ENCODE measurements at places on chromosomes 13 and 19.

DNA sequence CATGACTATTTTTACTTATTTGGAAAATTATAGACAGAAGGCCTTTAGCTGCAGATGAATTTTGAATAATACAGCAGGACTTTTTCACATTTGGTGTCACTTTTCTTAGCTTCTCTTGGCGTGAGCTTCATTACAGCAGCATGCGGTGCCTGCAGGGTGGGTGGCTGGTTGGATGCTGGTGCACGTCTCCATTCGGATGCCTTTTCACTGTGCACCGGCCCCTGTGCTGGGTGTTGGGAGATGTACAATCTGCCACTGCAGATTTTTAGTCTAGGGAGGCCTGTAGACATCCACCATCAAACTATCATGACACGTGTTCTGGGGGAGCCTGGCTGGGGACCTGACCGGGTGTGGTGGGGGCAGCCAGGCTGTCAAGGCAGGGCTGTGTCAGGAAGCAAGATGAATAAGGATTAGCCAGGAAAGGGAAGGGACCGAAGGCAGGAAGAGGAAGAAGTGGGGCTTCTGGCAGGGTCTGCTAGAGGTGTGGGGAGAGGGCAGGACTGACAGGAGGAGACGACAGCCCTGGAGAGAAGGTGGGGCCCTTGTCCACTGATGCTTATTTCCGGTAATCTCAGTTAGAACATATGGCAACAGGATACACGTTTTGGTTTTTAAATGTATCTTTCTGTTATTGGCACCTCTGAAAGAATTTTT, 88.8 kb downstream of the ARHGEF7 start:
- no peak for DNase-seq

DNA sequence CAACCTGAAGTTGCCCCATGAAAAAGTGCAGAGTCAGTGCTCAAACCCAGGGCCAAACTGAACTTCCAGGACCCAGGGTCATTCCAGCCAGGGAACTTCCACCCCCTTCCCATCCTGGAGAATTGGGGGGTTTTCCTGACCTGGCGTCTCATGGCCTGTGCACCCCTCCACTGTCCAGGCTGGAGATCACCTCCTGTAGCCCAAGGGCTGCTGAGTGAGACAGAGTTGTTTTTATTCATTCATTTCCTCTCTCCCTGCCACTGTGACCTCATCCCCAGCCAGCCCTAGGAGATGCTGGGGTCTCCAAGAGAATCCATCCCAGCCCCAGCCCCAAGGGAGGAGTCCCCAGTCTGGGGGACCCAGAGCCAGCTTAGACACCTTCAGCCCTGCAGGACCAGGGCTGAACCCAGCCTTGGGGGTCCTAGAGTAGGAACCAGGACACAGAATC, 4.2 kb downstream of the FCHO1 start:
- no peak for DNase-seq

DNA sequence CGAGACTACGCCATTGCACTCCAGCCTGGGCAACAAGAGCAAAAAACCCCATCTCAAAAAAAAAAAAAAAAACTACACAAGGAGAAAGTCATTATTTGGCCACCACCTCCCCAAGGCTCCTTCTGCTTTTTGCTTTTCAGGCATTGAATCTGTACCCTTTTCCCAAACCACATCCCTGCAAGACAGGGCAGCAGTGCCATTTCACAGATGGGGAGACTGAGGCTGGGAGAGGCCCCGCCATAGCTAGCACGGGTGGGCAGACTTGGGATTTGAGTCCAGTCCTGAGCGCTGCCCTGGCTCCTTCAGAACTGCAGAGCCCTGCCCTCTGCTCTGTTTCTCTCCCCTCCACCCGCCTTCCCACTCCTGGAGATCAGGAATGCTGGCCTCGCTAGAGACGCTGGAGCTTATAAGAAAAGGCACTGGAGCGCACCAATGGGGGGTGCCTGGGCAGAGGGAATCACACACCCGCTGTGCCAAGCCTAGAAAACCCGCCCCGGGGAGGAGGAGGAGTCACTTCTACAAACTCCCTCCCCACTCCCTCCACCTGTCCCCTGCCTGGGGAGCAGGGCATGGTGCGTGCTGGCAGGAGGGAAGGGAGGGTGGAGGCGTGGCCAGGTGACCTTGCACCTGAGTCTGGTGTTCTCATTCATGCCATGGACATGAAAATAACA, 17.6 kb downstream of the TJP3 start:
- peak; percentile 37 for DNase-seq

- no peak for DNase-seq
These were observed 48.1 kb downstream of the IRS2 start for GRCh38 chr13:109738298-109738746.

- no peak for DNase-seq
These were observed at the start of gene NLRP13 for GRCh38 chr19:55931936-55932386. Gene NLRP13 (minus strand): TSS chr19:55932336. CDS start chr19:55932311, 25 bp downstream.

DNA sequence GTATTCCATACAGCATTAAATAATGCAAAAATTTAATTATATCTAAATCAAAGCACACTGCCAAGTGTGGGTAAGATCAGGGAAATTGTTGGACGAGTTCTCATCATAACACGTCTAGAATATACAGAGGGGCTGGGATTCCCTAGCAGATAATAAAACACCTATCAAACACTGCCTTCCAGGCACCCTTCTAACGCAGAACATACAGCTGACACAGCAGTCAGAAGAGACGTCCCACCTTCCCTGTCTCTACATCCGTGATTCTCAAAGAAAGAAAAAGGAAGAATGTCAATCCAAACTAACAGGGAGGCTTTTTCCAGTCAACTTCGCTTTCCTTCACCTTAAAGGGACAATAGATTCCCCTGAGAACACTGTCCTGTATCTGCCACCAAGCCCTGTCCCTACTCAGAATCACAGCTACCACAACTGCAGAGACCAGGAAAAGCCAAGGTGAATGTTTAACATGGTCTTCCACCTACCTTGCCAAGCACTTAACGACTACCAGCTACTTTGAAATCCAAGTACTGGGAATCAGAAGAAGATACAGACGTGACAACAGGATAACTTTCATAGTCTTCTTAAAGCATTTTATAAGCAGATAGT, 38.5 kb downstream of the TBC1D4 start:
- DNase-seq = no peak

- no peak for DNase-seq
These were observed 17.8 kb upstream of the KCTD4 start for GRCh38 chr13:45218689-45219088.

DNA sequence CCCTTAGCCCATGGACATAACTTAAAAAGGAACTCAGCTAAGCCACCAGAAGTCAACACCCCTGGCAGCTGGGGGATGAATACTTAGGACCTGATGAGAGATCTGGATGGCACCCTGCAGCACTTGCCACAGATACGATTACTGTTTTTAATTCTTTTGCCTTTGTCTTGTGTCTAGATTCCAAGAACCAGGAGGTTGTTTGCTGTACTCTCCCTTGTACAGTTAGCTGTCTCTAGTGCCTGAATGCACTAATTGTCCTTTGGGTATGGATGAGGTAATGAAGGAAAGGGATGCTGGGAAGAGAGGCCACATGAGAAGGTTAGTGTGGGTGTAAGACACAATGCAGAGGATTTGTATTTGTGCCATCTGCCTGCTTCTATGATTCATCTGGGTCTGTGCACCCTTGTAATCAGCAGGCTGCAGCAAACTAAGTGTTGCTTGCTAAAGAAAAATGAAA, 385.8 kb downstream of the KCNRG start:
- DNase-seq = no peak

DNA sequence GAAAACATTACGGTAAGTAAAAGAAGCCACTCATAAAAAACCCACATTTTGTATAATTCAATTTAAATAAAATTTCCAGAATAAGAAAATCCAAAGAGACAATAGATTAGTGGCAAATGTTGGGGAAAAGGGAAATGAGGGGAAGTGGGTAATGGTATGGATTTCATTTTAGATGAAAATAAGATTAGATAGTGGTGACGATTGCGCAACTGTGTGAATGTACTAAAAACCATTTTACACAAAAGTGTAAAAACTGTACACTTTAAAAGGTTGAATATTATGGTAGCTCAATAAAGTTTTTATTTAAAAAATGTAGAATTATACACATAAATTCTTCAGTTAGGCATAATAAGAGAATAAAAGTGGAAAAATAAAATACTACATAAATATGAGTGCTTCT, 3.7 kb downstream of the MBD3L1 start:
- DNase-seq = no peak

DNA sequence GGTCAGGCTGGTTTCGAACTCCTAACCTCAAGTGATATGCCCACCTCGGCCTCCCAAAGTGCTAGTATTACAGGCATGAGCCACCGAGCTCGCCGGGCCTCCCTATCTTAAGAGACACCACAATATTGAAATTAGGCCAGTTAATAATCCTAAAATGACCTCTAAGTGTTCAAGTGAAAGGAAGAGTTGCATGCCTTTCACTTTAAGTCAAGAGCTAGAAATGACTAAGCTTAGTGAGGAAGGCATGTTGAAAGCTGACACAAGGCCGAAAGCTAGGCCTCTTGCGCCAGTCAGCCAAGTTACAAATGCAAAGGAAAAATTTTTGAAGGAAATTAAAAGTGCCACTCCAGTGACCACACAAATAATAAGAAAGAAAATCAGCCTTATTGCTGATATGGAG, 144.5 kb upstream of the FNDC3A start:
- no peak for DNase-seq

DNA sequence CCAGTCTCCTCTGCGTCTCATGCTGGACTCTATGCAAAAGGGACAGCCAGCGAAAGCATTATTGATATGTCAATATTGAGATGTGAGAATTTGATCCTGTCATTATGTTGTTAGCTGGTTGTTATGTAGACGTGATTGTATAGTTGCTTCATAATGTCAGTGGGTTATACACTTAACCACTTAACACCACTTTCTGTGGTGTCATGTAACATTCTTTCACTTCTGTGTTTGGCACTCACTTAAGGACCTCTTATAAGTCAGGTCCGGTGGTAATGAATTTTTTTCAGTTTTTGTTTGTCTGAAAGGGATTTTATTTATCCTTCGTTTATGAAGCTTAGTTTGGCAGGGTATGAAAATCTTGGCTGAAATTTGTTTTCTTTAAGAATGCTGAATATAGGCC, 7.1 kb upstream of the SIGLEC7 start:
- no peak for DNase-seq

GRCh38 chr13:106479929-106480328, 55.5 kb downstream of the EFNB2 start:
- no peak for DNase-seq

GRCh38 chr19:2371656-2372055, 11.6 kb downstream of the TMPRSS9 start:
- DNase-seq = no peak

DNA sequence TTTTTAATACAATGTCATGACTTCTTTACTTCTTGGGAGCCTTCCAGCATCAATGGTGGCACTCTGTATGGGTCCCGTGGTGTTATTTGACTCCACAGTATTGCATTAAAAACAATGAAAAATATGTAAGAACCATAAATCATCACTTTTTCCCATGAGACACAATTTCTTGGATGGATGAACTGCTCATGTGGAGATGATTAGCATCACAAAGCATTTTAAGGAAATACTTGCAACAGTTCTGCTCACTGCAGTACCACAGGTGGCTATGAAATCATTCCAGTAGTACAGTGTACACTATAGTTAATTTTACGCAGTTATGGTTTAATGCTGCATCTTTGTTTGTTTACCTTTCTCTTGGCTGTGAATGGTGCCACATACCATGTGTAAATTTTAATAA, 37.2 kb upstream of the C1QTNF9B start:
- no peak for DNase-seq

DNA sequence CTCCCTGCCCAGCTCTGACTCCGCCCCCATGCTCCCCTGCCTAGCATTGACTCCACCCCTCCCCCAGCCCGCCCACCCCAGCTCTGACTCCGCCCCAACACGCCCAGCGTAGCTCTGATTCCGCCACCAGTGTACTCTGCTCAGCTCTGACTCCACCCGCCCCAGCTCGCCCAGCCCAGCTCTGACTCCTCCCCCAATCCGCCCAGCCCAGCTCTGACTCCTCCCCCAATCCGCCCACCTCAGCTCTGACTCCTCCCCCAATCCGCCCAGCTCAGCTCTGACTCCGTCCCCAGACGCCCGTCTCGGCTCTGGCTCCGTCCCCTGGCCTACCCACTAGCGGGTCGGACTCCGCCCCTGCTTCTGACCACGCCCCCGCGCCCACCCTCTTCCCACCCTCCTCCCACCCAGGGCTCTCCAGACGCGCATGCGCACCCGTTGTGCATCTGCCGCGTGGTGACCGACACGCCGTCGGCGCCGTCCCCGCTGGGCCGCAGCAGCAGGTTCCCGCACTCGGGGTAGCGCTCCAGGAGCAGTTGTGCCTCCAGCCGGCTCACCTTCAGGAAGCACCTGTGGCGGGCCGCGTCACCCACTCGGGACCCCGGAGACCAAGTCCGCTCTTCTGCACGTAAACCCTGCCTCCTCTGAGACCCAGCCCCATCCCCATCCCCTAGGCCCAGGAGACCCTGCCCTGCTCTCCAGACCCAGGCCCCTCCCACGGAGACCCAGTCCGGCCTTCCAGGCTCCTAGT, 10.2 kb downstream of the STAP2 start:
- DNase-seq = peak; percentile 86

- DNase-seq = no peak
These were observed 22.4 kb downstream of the NAXD start for GRCh38 chr13:110637747-110638146.

DNA sequence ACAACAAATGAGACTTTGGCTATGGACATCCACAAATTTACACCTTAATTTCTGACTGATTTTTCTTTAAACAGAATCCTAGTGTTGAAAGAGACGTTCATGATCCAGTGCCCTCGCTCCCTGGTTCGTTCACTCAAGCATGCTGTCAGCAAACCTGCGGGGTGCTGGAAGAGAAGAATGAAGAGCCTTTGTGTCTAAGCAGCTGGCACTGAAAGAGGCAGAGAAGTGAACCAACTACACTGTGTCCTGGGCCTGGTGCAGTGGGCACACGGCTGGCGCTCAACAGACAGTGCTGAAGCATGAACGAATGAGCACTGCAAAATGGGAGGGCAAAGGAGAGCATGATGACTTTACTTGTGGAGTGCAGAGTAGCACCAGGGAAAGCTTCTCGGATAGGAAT, 46.8 kb downstream of the MIPEP start:
- no peak for DNase-seq

GRCh38 chr19:30900051-30900450, 449.2 kb downstream of the TSHZ3 start:
- no peak for DNase-seq

DNA sequence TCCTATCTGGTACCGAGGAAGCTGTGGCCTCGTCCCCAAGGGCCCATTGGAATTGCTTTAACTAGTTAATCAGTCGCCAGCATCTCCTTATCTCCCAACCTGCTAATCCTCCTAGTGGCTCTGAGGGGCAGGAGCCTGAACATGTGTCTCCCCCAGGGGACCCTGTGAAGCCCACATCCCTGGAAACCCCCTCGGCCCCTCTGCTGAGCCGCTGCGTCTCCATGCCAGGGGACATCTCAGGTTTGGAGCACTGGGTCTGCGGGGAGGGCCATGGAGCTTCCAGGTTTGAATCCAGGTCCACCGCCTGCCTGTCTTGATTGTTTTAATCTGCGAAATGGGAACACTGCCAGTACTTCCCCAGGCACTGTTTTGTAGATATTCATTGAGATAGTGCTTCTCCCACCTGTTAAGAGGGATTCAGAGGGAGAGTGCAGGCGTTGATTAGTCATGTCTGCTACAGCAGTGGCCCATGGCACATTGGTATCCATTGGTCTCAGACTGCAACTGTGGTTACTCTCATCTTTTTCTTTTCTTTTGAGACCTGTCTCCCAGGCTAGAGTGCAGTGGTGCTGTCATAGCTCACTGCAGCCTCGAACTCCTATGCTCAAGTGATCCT, 6.4 kb downstream of the PNPLA6 start:
- DNase-seq = no peak

- peak; percentile 61 for DNase-seq
These were observed 7.0 kb downstream of the C2CD4C start for GRCh38 chr19:401866-402511.

- DNase-seq = no peak
These were observed 46.0 kb downstream of the RGCC start for GRCh38 chr13:41503356-41503755.

- DNase-seq = no peak
These were observed 4.0 kb downstream of the ARID3A start for GRCh38 chr19:929891-930258.

Data from right kidney (tissue), 9 donors.